ENCODE measurements at places on chromosomes 6 and 20.

- peak; percentile 24 for DNase-seq
Observed at GRCh38 chr6:108118810-108119768, 44.5 kb upstream of the OSTM1 start.

DNA sequence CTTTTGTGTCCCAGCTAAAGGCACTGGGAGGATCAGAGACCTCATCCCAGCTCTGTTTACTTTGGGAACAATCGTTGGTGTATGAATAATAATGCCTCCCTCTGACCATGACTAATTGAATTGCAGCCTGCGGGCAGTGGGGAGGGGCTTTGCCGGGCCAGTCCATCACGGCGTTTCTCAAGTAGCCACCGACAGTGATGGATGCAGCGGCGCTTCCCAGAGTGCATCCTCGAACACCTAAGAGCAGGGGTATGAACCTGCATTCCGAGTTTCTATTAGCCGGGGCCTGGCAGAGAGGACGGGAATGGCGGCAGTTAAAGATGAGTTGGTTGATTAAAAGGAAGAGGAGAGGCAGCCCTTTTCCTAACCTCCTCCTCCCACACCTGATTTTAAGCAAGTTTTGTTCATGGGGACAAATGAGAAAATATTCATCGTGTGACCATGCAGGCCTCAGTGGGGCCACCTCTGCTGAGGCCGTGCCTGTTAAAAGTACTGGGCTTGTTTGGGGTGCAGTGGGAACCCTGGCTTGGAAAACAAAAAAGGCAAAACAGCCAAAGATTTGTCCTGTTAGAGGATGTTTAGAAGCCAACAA, 154.1 kb downstream of the FOXA2 start:
- DNase-seq, result no peak

GRCh38 chr20:19730706-19731105, 27.4 kb upstream of the RIN2 start:
- no peak for DNase-seq

- DNase-seq, result no peak
Observed at GRCh38 chr6:89045011-89045387, 35.6 kb upstream of the PNRC1 start.

DNA sequence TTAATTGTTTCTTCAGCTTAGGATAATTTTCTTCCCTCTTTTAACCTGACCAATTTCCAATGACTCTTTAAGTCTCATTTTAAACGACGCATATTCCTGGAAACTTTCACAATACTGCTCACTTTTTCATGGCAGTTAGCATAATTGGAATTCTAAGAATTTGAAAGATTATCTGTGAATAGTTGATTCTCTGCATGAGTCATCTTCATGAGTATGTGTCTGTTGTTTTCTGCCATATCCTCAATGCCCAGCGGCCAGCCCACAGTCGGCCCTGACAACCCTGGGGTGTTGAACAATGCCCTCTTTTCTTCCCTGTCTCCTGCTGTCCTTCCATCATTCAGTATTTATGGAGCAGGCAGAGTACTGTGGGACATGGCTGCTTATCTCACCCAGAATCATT, 554.2 kb downstream of the CDH26 start:
- DNase-seq, result no peak

- DNase-seq, result no peak
Observed at GRCh38 chr6:138417493-138418117, 13.6 kb downstream of the HEBP2 start.

GRCh38 chr6:34817446-34817845, 25.6 kb downstream of the BLTP3A start:
- no peak for DNase-seq

DNA sequence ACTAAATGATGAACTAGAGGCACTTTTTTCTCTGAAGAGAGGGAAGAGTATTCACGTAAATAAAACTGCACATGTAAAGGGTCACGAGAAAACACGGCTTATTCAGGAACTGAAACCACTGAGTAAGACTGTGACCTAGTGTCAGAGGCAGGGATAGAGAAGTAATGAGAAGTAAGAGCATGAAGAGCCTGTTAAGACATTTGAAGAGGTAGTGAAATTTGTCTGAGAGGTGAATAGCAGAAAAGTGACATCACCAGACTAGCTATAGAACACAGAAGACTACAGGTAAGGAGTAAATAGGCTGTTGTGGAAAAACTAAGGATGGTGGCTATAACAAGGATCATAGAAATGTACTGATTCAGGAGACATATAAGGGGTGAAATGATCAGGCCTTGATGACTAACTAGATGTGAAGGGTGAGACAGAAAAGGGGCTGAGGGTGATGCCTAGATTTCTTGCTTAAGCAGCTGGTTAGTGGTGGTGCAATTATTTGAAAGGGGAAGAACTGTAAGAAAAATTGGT, 76.8 kb downstream of the REV3L start:
- no peak for DNase-seq

- DNase-seq, result no peak
Observed at GRCh38 chr6:12232339-12232738, 57.8 kb upstream of the EDN1 start.

DNA sequence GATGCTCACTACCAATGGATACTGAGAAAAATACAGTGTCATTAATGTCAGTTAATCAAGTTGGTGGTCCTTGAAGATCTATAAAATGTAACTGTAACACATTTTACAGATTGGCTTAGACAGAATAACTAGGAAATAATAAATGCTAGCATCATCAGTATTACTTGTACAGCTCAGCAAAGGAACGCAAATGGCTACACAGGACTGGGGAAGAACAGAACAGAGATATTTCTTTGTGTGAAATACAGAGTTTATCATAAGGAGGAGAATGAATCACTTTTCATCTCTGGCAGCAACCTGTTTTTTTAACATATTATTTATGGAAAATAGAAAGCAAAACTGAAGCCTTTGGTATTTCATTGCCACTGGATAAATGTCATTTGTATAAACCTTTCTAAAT, 8.2 kb upstream of the QKI start:
- no peak for DNase-seq

DNA sequence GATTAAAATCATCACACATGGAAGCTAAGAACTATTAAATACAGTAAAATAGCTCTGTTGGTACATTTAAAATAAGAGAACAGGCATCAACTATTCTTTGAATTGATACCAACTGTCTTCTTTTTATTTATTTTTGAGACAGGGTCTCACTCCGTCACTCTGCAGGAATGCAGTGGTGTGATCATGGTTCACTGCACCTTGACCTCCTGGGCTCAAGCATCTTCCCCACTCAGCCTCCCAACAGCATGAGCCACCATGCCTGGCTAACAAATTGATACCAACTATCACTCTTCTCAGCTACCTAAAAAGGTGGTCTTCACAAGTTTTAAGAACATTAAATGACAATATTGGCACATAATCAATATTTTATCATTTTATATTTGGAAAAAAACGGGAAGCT, 7.8 kb upstream of the PNISR start:
- DNase-seq, result no peak

- DNase-seq, result no peak
Observed at GRCh38 chr6:128532827-128533226, 12.4 kb upstream of the PTPRK start.

DNA sequence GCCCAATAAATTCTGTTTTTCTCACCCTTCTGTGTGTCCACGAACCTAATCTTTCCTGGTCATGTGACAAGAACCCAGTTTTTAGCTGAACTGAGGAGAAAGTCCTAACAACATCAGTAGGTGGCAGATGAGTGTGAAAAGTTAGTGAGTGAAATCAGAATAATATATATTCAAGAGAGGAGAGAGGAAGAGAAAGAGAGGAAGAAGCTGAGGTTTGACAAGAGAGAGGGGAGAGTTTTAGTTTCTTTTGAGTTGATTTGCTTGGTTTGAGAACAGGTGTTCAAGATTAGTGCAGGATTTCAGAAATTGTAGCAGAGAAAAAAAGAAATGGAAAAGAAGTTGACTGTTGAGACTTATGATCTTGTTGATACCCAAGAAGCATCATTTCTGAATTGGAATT, 930.5 kb upstream of the FLRT3 start:
- no peak for DNase-seq

- DNase-seq, result no peak
Observed at GRCh38 chr6:106165885-106166485, 79.8 kb downstream of the PRDM1 start.

GRCh38 chr20:38227420-38228360, 32.8 kb downstream of the KIAA1755 start:
- DNase-seq, result no peak

GRCh38 chr20:4453359-4453758, 268.4 kb upstream of the PRND start:
- DNase-seq, result no peak

All from pancreas (tissue), 10 donors.